NCI-H2107 (cell line): ENCODE measurements at places on chromosomes 4 and X.

DNA sequence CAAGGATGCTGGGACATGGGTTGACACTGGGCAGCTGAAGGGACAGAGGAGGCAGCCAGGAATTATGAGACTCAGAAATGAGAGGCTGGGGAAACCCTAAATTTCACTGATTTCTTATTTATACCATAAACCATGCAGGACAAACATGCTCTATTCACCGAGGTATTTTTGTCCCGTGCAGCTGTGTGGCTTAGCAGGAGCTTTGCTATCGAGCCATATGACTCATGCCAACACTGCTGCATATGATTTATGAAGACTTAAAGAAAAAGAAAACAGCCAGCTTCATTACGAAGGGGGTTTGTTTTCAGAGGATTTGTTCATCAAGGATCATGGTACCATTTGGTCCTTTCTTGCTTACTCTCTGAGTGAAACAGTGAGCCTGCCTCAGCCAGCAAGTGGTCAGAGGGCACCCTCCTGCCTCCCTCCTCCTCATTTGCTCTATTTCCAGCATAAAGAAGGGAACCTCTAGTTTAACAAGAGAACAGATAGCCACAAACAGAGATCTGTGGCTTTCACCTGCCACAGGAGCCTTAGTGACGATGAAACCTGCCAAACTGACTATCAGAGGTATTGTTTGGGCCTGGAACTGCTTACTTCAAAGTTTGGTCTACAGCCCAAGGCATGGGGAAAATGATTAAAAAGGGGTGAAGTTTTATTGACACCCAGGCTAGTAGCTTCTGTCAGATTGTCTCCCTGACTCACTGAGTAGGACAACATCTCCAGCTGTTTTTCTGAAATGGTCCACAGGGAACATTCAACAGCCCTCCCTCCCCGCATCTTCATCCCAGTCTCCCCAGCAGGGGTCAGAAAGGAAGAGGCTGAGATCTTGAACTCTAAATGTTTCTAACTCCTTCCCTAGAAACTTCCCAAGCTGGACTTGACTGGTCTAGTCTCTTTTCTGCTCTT is 80.1 kb upstream of the MAML3 start:
- no peak for DNase-seq

GRCh38 chr4:113951263-113951662 is 28.2 kb downstream of the ARSJ start:
- no peak for DNase-seq

DNA sequence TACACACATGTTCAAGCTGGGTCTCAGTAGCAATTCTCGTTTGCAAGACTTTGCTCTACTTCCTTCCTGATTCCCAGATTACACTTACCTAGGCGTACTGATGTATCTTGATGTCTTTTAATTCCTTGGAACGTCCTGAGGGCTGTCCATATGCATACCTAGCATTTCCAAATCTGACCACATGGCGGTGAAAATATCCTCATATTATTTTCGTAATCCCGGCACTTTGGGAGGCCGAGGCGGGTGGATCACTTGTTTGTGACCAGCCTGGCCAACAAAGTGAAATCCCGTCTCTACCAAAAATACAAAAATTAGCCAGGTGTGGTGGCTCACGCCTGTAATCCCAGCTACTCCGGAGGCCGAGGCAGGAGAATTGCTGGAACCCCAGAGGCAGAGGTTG is 1786.3 kb upstream of the TENM3 start:
- DNase-seq: no peak

GRCh38 chr4:28167411-28167810 is 1306.8 kb downstream of the STIM2 start:
- DNase-seq: no peak

GRCh38 chr4:128031756-128032384 is 29.2 kb upstream of the LARP1B start:
- no peak for DNase-seq

DNA sequence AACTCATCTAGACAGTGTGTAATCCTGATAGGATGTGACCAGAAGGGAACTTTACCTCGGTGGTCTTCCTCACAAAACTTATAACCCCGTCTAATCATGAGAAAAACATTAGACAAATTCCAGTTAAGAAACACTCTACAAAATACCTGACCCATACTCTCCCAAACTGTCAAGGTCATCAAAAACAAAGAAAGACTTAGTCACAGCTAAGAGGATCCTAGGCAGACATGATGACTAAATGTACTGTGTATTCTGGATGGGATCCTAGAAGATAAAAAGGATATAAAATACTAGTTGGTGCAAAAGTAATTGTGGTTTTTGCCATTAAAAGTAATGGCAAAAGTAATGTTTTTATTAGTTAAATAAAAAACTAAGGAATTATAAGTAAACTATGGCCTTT is 81.6 kb downstream of the DTHD1 start:
- DNase-seq: no peak

DNA sequence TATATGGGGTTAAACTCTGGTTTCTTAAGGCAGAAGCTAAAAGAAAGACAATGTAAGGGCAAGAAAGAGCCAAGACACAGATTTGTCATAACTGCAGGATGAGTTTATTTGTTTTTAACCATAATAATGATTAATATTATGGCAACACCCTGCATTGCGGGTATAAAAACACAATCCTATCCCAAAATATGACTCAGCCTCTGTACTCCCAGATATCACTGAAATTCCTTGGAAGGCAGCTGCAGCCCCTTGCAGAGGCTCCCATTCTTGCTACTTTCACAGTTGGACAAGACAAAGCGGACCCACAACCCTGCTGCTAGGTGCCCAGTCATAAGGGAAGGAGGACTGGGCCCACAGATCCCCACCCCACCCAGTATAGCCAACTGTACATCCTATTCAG is 20.4 kb upstream of the FGF16 start:
- no peak for DNase-seq

DNA sequence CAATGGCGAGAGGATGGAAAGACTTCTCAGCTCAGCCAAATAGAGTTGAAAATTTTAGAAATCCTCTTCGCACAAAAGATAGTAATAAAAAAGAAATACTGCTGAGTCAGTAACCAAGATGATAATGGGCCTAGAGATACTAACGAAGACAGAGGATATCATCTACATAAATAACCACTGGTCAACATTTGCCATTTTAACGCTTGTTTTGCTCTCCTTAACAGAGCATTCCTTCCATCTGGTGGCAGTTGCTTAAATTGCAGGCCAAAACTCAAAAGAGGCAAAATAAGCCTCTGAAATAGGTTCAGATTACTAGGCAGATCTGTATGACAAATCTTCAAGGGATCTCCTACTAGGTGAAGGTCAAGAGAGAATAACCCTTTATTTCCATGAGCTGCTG is 51.7 kb upstream of the MCF2 start:
- no peak for DNase-seq

- DNase-seq: no peak
These were observed 19.4 kb upstream of the SMIM31 start for GRCh38 chr4:164734484-164734883.

DNA sequence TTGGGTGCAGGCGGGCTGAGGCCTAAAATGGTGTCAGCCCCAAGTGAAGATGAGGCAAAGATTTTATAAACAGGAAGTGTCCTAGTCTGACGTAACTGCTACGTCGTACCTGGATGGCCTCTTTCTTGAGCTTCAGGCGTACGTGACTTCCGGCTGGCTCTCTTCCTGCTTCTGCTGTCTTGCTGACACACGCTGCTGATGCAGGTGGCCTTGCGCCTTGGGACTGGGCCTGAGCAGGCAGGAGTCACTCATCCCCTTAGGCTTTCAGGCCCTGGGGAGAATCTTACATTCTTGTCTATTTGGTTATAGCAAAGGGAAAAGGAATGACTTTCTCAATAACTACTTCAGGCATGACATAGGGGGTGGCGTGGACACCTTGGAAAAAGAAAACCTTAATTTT is 20.1 kb upstream of the ABRAXAS1 start:
- DNase-seq: no peak

GRCh38 chr4:13478707-13479106 is 5.4 kb downstream of the RAB28 start:
- no peak for DNase-seq

DNA sequence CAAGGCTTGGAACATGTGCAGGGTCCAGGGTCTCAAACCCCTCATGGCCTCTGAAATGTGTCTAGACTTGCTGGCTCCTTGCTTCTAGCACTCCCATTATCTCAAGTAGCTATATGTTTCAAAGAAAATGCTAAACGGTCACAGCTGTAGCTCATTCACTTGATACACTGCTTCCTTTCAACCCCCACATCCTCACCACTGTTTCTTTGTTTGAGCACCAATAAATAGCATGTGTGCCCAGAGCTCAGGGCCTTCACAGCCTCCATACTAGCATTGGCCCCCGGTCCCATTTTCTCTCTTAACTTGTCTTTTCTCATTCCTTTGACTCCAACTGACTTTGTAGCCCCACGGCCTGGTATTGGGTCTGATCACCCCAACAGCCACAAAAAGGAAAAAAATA is 801.8 kb downstream of the STIM2 start:
- no peak for DNase-seq
